ENCODE measurements at places on chromosomes 5 and 9. TPM values are rescaled to one million over a fixed set of nuclear protein-coding genes. Genes with fewer than 3 reads are reported as not detected.

DNA sequence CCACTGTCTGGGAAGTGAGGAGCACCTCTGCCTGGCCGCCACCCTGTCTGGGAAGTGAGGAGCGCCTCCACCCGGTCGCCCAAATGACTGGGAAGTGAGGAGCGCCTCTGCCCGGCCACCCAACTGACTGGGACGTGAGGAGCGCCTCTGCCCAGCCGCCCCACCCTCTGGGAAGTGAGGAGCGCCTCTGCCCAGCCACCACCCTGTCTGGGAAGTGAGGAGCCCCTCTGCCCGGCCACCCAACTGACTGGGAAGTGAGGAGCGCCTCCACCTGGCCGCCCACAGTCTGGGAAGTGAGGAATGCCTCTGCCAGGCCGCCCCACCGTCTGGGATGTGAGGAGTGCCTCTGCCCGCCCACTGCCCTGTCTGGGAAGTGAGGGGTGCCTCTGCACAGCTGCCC is 32.9 kb downstream of the SAXO1 start:
- H3K4me1 ChIP-seq = no peaks in the 10 kb centered on the region
- no peak overlapping the region for H3K4me3 ChIP-seq
- DNase-seq = no peak
- H3K27ac ChIP-seq = no peak overlapping the region

DNA sequence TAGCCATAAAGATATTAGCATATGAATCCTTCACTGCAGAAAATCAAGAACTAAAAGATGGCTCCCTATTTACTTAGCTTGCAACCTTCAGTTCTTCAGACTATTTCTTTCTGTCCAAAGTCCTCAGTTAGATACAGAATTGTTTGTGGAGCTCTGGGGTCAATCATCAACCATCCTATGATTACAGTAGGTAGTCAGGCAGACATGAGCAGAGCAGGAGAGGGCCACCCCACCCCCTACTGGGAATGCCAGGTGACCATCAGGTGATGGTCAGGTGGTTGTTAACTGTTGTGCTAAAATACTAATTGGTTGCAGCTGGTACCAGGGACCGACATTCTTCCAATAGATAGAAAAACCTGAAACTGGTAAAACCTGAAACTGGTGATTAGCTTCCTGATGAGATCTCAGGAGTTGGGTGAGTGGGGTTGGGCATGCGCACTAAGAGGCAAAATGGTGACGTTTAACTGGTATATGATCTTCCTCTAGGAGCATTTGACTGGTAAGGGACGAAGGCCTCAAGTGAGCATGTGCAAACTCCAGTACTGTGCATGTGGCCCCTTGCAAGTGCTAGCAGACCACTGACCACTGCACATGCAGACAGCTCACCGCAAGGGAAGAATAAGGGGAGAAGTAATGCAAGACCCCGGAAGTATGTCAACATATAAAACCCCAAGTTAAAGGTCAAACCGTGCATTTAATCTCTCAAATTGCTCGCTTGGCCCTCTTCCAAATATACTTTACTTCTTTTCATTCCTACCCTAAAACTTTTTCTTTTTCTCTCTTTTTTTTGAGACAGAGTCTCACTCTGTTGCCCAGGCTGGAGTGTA is 13.6 kb downstream of the C9orf57 start:
- H3K4me3 ChIP-seq = no peak overlapping the region
- no peaks in the 10 kb centered on the region for H3K36me3 ChIP-seq
- H3K4me1 ChIP-seq = no peaks in the 10 kb centered on the region
- no peaks in the 10 kb centered on the region for H3K27me3 ChIP-seq
- no peak overlapping the region for H3K27ac ChIP-seq
- DNase-seq = no peak

IFNA2 gene
- total RNA-seq = not detected

DNA sequence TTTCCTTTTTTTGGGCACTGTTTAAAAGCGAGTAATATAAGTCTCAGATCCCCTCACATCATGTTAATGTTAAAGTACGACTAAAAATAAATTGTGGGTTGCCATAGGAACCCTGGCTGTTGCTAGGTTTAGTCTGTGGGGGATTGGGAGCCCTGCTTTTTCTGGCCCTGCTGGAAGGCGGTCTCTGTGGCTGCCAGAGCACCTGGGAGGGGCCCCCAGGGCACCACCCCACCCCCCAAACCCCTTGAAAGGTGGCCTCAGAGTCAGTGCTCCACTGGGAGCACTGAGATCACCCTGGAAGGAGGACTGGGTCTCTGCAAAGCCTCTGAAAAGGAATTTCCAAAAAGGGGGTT is 66.2 kb upstream of the NEURL1B start:
- no peaks in the 10 kb centered on the region for H3K4me1 ChIP-seq
- H3K27me3 ChIP-seq = no peaks in the 10 kb centered on the region
- H3K36me3 ChIP-seq = no peaks in the 10 kb centered on the region
- no peak for DNase-seq

DNA sequence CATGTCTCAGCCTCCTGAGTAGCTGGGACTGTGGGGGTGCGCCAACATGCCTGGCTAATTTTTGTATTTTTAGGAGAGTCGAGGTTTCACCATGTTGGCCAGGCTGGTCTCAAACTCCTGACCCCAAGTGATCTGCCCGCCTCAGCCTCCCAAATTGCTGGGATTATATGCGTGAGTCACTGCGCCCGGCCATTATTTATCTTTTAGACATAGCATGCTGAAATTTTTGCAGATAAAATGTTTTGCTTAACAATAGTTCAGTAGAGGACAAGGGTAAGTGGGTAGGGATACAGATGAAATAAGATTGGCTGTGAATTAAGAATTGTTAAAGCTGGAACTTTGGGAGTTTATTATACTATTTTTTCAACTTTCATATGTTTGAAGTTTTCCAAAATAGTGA is 150.8 kb upstream of the GRHPR start:
- no peak overlapping the region for H3K4me3 ChIP-seq
- DNase-seq = no peak
- H3K4me1 ChIP-seq = no peaks in the 10 kb centered on the region
- no peak overlapping the region for H3K27ac ChIP-seq
- no peaks in the 10 kb centered on the region for H3K27me3 ChIP-seq

DNA sequence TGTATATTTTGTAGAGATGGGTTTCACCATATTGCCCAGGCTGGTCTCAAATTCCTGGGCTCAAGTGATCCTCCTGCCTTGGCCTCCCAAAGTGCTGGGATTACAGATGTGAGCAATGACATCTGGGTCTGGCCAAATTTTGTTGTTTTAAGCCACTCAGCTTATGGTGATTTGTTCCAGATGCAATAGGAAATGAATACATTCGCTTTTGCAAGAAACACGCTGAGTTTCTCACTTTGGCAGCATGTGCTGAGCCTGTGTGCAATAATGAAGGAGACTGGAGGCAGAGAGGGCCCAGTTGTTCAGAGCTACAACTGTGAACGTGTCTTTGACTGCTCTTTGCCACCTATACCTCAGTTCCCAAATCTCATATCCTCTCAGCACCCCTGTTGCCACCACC is 56.4 kb downstream of the KIF4B start:
- no peak for DNase-seq
- no peaks in the 10 kb centered on the region for H3K27me3 ChIP-seq
- H3K36me3 ChIP-seq = no peaks in the 10 kb centered on the region
- no peak overlapping the region for H3K27ac ChIP-seq

GRCh38 chr9:71680189-71680980 is 87.9 kb downstream of the CEMIP2 start:
- H3K36me3 ChIP-seq = no peaks in the 10 kb centered on the region
- no peak overlapping the region for H3K4me3 ChIP-seq
- H3K27ac ChIP-seq = no peak overlapping the region
- no peaks in the 10 kb centered on the region for H3K4me1 ChIP-seq

GRCh38 chr5:126188804-126189203 is 234.4 kb upstream of the GRAMD2B start:
- no peaks in the 10 kb centered on the region for H3K27me3 ChIP-seq
- H3K4me3 ChIP-seq = no peak overlapping the region
- H3K27ac ChIP-seq = no peak overlapping the region
- DNase-seq = no peak

- H3K4me1 ChIP-seq = peaks cover 5% of the 10 kb centered on the region
- no peaks in the 10 kb centered on the region for H3K36me3 ChIP-seq
These were observed 2.0 kb downstream of the FCHSD1 start for GRCh38 chr5:141649056-141649688.

BSPRY gene
- total RNA-seq = not detected

DNA sequence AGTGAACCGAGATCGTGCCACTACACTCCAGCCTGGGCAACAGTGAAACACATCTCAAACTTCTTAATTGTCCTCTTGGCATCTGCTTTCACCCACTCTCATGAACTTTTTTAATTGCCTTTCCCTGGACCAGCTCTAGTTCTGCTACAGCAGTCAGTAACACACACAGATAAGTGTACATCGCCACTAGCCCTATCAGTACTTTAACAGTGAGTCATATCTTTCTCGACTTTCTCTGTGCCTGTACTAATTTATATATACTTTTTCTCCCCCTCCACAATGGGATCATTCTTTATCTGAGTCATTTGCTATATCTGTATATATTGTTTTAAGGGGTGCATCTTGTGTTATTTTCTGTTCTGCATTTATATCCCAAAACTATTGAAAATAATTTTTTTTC is 6.7 kb downstream of the CDC37L1 start:
- H3K4me1 ChIP-seq = peaks cover 23% of the 10 kb centered on the region
- H3K36me3 ChIP-seq = peaks cover 29% of the 10 kb centered on the region
- no peak overlapping the region for H3K27ac ChIP-seq
- no peak for DNase-seq

GRCh38 chr5:31854181-31855133 is 215.5 kb downstream of the PDZD2 start:
- no peaks in the 10 kb centered on the region for H3K27me3 ChIP-seq
- H3K36me3 ChIP-seq = no peaks in the 10 kb centered on the region
- no peak overlapping the region for H3K4me3 ChIP-seq
- H3K27ac ChIP-seq = no peak overlapping the region

- no peaks in the 10 kb centered on the region for H3K36me3 ChIP-seq
- H3K27ac ChIP-seq = no peak overlapping the region
- no peaks in the 10 kb centered on the region for H3K4me1 ChIP-seq
- H3K27me3 ChIP-seq = no peaks in the 10 kb centered on the region
These were observed 129.5 kb downstream of the NPR3 start for GRCh38 chr5:32840606-32841005.

TSSK1B gene
- not detected for total RNA-seq

MCTP1 gene
- 0.40 TPM for total RNA-seq

DNA sequence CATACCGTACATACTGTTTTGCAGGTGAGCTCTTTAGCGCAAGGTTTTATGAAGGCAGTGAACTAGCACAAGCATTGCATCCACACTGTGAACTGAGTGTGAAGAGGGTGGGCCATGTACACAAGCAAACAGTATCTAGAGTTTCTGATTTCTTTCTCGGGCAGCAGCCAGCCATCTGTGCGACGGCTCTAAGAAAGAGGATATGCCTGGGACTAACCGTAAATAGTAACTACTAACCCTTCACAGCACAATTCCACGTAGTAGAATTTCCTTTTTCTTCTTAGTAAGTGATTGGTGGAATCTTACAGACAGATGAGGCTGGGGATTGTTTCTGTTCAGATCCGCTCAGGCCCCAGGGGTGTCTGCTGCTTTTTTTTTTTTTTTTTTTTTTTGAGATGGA is 89.0 kb downstream of the DRD1 start:
- DNase-seq = no peak
- no peaks in the 10 kb centered on the region for H3K27me3 ChIP-seq
- no peaks in the 10 kb centered on the region for H3K4me1 ChIP-seq
- H3K36me3 ChIP-seq = no peaks in the 10 kb centered on the region
- H3K27ac ChIP-seq = no peak overlapping the region

DNA sequence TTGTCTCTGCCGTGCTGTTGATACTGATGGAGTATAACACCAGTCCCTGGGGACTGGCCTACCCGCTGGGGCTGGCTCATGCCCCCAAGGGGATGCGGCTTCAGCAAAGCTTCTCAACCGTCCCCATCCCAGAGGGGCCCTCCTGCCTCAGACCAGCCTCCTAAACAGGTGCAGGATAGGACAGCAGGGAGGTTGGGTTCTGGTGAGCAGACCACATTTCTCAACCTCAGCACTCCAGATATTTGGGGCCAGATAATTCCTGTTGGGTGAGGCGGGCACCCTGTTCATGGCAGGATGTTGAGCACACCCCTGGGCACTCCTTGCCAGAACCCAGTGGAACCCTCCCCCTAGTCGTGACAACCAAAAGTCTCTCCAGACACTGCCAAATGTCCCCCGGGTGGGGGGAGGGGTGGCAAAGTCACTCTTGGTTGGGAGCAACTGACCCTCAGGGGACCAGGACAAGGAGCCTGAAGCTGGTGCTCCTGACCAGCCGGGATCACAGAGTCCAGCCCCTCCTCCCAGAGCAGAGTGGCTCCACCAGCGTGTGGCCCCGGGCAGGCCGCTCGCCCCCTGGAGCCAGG is 107.8 kb downstream of the ZNF354C start:
- no peak overlapping the region for H3K4me3 ChIP-seq
- H3K27me3 ChIP-seq = no peaks in the 10 kb centered on the region
- peaks cover 9% of the 10 kb centered on the region for H3K4me1 ChIP-seq
- H3K36me3 ChIP-seq = no peaks in the 10 kb centered on the region
- no peak for DNase-seq

DNA sequence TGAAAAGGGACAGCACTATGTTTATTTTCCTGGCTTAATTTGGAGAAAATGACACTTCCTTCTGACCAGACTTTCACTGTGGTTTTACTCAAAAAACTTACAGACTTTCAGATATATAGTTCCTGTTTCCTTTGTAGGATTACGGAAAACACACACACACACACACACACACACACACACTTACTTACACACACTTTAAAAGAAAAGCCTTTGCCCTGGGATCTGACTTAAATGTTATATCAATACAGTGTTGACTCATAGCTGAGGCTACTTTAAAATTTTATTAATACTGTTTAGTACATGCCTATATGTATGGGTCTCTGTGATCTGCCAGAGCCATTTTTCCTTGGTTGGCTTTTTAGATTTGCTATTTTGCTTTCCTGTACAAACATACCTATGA is 758.3 kb downstream of the DNAH5 start:
- no peak overlapping the region for H3K27ac ChIP-seq
- no peaks in the 10 kb centered on the region for H3K36me3 ChIP-seq
- no peaks in the 10 kb centered on the region for H3K27me3 ChIP-seq
- no peaks in the 10 kb centered on the region for H3K4me1 ChIP-seq

DNA sequence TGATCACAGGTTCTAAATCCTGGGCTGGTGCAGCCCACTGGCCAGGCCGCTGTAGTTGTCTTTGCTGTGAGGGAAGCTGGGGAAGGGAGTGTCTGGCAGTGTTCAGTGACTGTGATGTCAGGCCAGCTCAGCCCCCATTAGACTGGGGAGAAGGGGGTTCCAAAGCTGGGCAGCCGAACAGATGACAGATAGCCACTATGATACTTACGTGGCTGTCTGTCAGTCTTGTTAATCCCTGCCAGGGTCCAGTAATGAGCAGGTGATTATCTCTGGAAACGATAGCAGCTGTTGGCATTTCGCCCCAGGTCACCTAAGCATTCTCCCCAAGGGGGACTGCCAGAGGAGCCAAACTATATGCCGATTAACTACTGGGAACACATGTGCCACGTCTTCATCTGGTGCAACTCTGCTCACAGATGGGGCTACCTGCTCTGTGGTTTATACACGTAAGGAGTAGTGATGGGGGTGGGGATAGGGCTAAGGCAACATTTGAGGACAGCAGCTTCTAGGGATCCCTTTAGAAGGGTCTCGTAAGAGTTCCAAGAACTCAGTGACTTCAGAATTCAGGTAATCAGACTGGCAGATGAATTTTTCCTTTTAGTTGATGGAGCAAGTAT is 396.3 kb downstream of the KDM4C start:
- H3K27me3 ChIP-seq = no peaks in the 10 kb centered on the region
- no peak overlapping the region for H3K4me3 ChIP-seq
- no peak overlapping the region for H3K27ac ChIP-seq
- no peak for DNase-seq

- H3K4me3 ChIP-seq = no peak overlapping the region
- peaks cover 10% of the 10 kb centered on the region for H3K36me3 ChIP-seq
- no peaks in the 10 kb centered on the region for H3K4me1 ChIP-seq
- H3K27ac ChIP-seq = no peak overlapping the region
- no peaks in the 10 kb centered on the region for H3K27me3 ChIP-seq
These were observed 71.8 kb downstream of the PHF2 start for GRCh38 chr9:93648181-93648580.

TMED9 gene
- total RNA-seq = 69.3 TPM
